ENCODE measurements at places on chromosomes 16 and 17.

DNA sequence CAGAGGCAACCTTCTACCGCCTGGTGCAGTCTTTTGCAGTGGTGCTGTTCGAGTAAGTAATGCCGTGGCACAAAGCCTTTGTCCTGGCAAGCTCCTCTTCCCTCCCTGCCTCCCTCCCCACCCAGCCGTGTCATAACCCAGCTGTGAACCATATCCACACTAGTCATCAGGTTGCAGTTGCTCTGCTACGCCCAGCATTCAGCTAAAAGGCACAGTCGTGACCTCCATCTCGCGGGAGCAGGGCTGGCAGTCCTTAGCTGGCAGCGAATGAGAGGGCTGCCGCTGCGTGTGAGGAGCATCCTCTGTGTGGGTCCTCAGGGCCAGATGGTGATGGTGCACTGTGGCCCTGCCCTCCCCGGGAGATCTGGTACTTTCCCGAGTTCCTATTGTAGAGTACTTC lies 39.3 kb downstream of the CIBAR2 start:
- DNase-seq, result no peak
- H3K27me3 ChIP-seq, result no peaks in the 10 kb centered on the region
- H3K4me3 ChIP-seq, result no peak overlapping the region

- peaks cover 79% of the 10 kb centered on the region for H3K27me3 ChIP-seq
- no peak overlapping the region for H3K27ac ChIP-seq
- peaks cover 7% of the 10 kb centered on the region for H3K4me1 ChIP-seq
- H3K4me3 ChIP-seq, result no peak overlapping the region
Measured at GRCh38 chr17:49951362-49952082, 17.5 kb upstream of the DLX4 start.

DNA sequence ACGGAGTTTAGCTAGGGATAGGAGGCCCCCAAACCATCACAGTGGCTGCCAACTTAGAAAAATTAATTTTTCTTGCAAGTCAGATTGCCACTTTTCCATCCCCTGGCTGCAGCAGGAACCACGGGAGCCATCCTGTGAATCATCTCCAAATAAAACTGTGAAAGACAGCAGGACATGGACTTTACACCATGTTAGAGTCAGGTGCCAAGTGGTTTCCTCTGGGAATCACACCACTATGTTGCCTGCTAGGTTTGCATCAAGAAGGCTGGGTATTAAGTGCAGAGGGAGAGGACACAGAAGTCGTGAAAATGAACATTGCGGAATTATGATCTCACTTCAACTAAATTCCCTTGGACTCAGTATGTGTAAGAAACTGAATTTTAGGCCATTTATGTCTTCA lies 471.3 kb upstream of the GOT2 start:
- no peaks in the 10 kb centered on the region for H3K36me3 ChIP-seq
- H3K4me1 ChIP-seq, result no peaks in the 10 kb centered on the region
- DNase-seq, result no peak
- no peak overlapping the region for H3K4me3 ChIP-seq

DNA sequence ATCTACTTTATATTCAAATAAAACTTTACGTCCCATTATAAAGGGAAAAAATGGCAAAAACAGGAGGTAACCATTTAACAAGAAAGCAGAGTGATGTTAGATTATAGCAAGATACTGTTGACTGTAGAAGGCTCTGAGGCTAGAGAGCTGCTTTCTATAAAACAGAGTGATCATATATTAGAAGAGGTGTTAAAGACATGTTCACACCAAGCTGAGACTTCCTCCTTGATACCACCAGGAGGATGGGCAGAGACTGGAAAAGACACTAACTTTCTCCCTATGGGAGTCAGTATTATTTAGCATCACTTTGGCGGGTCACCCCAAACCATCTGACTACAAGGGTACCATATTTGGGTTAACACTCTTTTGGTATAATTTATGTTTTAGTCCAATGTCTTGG lies 687 bp upstream of the CIITA start:
- H3K27ac ChIP-seq, result peak overlapping the region; percentile 97
- no peak for DNase-seq
- H3K4me3 ChIP-seq, result peak overlapping the region; percentile 98
- no peaks in the 10 kb centered on the region for H3K27me3 ChIP-seq

GRCh38 chr16:57413301-57413730 lies 8.7 kb downstream of the CCL17 start:
- H3K4me1 ChIP-seq, result peaks cover 15% of the 10 kb centered on the region
- H3K27me3 ChIP-seq, result no peaks in the 10 kb centered on the region
- DNase-seq, result no peak

DNA sequence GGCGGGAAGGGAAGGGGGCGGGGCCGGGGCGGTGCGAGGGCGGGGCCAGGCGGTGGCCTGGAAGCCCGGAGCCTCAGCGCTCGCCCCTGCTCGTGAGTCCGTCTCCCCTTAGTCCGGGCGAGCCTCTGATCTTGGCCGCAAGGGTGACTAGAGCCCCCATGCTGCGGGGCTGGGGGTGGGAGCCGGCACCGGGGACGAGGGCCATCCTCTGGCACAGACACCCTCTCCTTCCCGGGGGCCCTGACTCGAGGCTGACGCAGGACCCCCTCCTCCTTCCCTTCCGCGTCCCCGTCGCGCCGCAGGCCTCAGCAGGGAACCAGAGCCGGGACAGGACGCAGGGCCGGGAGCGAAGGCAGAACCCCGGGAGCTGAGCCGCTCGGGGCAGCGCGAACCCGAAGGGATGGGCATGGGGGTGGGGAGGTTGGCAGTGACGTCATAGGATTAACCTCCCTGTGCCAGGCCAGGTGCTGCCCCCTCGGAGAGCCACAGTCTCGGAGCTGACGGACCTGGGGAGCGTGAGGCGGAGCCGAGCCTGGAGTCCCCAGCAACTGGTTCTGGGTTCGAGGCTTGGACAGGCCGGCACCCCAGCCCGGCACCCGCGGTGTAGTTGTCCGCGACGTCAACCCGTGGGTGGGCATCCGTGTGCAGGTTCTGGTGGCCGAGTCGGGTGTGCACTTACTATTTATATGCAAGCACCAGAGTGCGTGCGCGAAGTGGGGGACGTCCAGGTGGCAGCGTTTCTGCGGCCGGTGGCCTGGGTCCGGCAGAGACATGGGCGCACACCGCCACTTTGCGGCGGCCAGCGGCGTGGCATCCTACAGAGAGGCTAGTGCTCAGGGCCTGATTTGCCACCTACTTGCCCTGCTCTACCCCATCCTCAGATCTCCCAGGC lies 503 bp upstream of the PLCD3 start:
- peak overlapping the region; percentile 90 for H3K27ac ChIP-seq
- H3K4me3 ChIP-seq, result peak overlapping the region; percentile 82
- H3K27me3 ChIP-seq, result no peaks in the 10 kb centered on the region
- DNase-seq, result peak; percentile 60

- peaks cover 27% of the 10 kb centered on the region for H3K36me3 ChIP-seq
- no peak for DNase-seq
Measured at GRCh38 chr17:77142689-77143088, 1.9 kb downstream of the SEC14L1 start.

DNA sequence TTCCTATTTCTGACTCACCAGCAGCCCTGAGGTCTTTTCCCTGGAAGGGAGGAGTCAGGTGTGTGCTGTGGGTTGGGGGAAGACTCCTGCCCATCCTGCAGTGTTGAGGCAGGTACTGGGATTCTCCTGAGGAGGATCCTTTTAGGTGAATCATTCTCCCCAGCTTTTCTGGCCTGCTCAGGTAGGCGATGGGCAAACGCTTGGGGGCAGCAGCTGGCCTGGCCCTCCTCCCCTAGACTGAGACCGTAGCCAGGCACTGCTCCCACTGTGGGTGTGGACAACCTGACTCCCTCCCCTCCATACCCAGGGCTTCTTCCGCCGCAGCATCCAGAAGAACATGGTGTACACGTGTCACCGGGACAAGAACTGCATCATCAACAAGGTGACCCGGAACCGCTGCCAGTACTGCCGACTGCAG lies 15.1 kb downstream of the GJD3 start:
- H3K27me3 ChIP-seq, result no peaks in the 10 kb centered on the region
- peaks cover 50% of the 10 kb centered on the region for H3K4me1 ChIP-seq
- no peak for DNase-seq

- no peak for DNase-seq
- H3K4me3 ChIP-seq, result no peak overlapping the region
- H3K4me1 ChIP-seq, result no peaks in the 10 kb centered on the region
- no peaks in the 10 kb centered on the region for H3K36me3 ChIP-seq
- H3K27ac ChIP-seq, result no peak overlapping the region
Measured at GRCh38 chr17:55272711-55273578, 8.2 kb downstream of the HLF start.

GRCh38 chr17:7042501-7043181 lies 1.3 kb downstream of the SLC16A11 start:
- DNase-seq, result peak; percentile 31
- H3K36me3 ChIP-seq, result peaks cover 4% of the 10 kb centered on the region
- peak overlapping the region; percentile 82 for H3K4me3 ChIP-seq
- H3K27me3 ChIP-seq, result no peaks in the 10 kb centered on the region
- H3K4me1 ChIP-seq, result peaks cover 52% of the 10 kb centered on the region

DNA sequence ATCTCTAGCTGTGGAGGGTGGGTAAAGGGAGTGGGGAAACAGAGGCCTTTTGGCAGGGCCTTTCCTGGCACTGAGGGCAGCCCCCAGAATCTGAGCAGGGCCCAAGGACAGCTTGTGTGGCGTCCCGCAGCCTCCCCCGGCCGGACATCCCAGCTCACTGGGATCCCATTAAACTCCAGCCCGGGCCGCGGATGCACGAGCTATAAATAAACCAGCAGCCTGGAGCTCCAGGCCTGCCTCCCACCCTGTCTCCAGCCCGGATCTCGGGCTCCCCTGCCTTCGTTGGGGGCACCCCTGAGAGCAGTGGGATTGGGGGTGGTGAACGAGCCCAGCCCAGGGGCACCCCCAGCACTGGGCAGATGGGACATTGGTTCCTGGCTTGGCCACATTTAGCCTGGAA lies 13.8 kb upstream of the AATK start:
- H3K27me3 ChIP-seq, result no peaks in the 10 kb centered on the region
- no peak overlapping the region for H3K4me3 ChIP-seq
- H3K36me3 ChIP-seq, result peaks cover 2% of the 10 kb centered on the region
- DNase-seq, result no peak

DNA sequence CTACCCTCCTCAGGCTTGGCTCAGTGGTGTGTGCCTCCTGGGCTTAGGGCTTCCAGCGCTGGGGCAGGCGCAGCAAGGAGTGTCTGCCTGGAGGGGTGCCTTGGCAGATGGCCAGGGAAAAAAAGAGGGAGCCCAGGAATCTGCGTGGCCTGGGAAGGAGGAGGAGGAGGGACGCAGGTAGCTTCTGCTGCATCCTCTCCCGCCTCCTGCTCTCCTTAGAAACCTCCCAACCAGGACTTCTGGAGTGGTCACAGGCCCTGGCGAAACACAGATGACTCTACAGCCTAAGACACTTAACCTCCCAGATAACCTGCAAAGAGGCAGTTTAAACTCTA lies 7.3 kb upstream of the BCAR1 start:
- no peaks in the 10 kb centered on the region for H3K4me1 ChIP-seq
- no peaks in the 10 kb centered on the region for H3K36me3 ChIP-seq
- no peak for DNase-seq
- H3K27me3 ChIP-seq, result peaks cover 60% of the 10 kb centered on the region
- no peak overlapping the region for H3K27ac ChIP-seq

GRCh38 chr16:60123392-60124023 lies 1389.4 kb upstream of the GOT2 start:
- H3K4me3 ChIP-seq, result no peak overlapping the region
- no peak for DNase-seq
- H3K27ac ChIP-seq, result no peak overlapping the region
- no peaks in the 10 kb centered on the region for H3K27me3 ChIP-seq

GRCh38 chr16:76900285-76901263 lies 290.4 kb upstream of the MON1B start:
- no peaks in the 10 kb centered on the region for H3K36me3 ChIP-seq
- no peaks in the 10 kb centered on the region for H3K4me1 ChIP-seq
- H3K4me3 ChIP-seq, result no peak overlapping the region
- DNase-seq, result no peak
- no peaks in the 10 kb centered on the region for H3K27me3 ChIP-seq

DNA sequence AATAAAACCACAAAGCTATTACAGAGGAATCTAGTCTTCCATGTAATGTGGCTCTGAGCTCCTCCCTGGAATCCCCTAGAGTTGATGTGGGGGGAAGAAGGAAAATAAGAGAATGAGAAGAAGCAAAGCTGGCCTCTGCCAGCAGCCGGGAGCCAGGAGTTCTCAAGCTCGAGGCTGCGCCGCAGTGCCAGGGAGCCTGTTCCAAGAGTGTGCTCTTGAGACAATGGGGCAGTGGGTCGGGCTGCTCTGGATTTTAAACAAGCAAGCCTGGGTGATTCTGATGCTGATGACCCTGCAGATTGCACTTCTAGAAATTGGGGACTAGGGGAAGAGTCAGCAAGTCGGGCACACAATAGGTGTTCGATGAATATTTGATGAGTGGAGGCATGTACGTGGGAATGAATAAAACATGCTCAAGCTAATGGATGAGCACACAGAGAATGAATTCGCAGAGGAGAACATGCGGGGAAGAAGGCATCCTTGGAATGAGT lies 119.9 kb downstream of the CMIP start:
- peaks cover 12% of the 10 kb centered on the region for H3K36me3 ChIP-seq
- no peak for DNase-seq
- peaks cover 63% of the 10 kb centered on the region for H3K4me1 ChIP-seq
- H3K27ac ChIP-seq, result peak overlapping the region; percentile 50
- no peaks in the 10 kb centered on the region for H3K27me3 ChIP-seq
- H3K4me3 ChIP-seq, result no peak overlapping the region

GRCh38 chr17:51463353-51463752 lies 203.0 kb downstream of the UTP18 start:
- DNase-seq, result no peak
- no peak overlapping the region for H3K4me3 ChIP-seq
- peaks cover 48% of the 10 kb centered on the region for H3K27me3 ChIP-seq
- no peak overlapping the region for H3K27ac ChIP-seq
- no peaks in the 10 kb centered on the region for H3K36me3 ChIP-seq
- H3K4me1 ChIP-seq, result no peaks in the 10 kb centered on the region

GRCh38 chr16:58155839-58156238 lies 26.7 kb upstream of the CFAP20 start:
- no peak for DNase-seq
- no peak overlapping the region for H3K4me3 ChIP-seq
- peaks cover 7% of the 10 kb centered on the region for H3K4me1 ChIP-seq
- peaks cover 16% of the 10 kb centered on the region for H3K36me3 ChIP-seq

- H3K4me3 ChIP-seq, result no peak overlapping the region
- H3K4me1 ChIP-seq, result no peaks in the 10 kb centered on the region
- peaks cover 4% of the 10 kb centered on the region for H3K36me3 ChIP-seq
Measured at GRCh38 chr16:70715860-70716357, 30.1 kb upstream of the MTSS2 start.

Measured in central memory CD8-positive, alpha-beta T cell (primary cell).